Muscle of arm (tissue), 14 donors: ENCODE measurements at places on chromosomes 6 and 20. TPM values are rescaled to one million over a fixed set of nuclear protein-coding genes. Genes with fewer than 3 reads are reported as not detected.

- no peak for DNase-seq
Measured at GRCh38 chr6:168631564-168631963, 190.6 kb downstream of the SMOC2 start.

- no peak for DNase-seq
Measured at GRCh38 chr6:162854228-162854627, 126.5 kb downstream of the PACRG start.

DNA sequence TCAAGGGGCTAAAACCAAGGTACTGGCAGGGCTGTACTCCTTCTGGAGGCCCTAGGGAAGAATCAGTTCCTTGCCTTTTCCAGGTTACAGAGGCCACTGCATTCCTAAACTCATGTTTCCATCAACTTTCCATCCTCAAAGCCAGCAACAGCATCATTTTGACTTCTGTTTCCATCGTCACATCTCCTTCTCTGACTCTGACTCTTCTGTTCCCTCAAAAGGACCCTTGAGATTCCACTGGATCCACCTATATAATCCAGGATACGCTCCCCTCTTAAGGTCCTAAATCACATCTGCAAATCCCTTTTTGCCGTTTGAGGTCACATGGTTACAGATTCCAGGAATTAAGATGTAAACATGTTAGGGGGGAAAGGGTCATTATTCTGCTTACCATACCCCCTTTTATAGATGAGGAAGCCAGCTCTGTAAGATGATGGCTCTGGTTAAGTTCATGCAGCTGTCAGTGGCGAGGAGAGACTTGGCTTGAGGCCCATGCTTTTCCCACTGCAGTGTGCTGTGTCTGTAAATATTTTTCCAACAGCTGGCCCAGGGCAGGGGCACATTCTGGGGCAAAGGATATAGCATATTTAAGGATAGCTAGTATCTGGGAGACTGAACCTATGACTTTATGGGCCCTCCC is 114.6 kb downstream of the TNFRSF21 start:
- DNase-seq: peak; percentile 54

The PRKN gene
- 3.5 TPM for polyA plus RNA-seq

The MEP1A gene
- polyA plus RNA-seq: not detected

DNA sequence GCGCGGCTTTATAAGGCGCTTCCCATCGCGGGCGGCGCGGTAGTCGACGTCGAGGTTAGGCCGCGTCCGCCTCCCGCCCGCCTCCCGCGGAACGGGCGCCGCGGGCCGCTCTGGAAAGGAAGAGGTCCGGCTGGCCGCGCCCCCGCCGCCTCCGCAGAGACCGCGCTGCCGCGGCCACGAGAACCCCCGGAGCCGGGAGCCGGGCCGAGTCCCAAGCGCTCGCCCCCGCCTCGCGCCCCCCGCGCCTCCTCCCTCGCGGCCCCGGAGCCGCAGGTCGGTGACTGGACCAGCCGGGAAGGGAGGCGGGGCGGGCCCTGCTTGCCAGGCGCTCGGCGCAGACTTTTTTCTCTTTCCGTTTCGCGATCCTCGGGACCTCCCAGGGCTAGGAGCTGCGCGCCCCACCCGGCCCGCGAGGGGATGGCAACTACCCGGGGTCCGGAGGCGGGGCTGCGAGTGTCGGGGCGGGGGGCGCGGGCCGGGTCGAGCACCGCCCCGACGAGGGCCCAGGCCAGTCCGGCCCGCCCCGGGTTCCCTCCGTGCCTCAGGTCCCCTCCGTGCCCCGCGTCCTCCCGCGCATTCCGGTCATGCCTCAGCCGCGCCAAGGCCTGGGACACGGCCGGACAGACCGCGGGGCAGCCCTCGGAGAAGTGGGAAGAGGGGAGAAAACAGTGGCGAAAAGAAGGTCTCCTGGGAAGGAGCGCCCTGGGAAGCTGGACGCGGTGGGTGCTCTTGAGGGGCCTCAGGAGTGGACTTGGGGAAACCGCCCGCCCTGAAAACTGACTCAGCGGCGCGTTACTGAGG is 417 bp upstream of the PXDC1 start:
- DNase-seq: peak; percentile 84

DNA sequence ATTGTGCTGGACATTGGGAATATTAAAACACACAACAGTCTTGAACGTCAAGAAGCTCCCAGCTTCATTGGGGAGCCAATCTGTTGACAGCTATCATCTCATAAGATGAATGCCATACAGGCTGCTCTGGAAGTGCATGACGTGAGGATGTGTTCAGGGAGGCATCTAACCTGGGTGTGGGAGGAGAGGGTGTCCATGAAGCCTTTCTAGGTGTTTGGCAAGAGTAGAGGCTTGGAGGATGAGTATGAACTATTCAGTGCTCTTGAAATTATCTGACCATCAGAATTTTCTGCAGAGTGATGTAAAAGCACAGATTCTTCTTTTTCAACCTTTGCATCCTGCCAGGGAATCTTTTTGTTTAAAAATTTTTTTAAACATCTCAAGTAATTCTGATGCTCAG is 11.6 kb downstream of the AKAP7 start:
- DNase-seq: no peak

DNA sequence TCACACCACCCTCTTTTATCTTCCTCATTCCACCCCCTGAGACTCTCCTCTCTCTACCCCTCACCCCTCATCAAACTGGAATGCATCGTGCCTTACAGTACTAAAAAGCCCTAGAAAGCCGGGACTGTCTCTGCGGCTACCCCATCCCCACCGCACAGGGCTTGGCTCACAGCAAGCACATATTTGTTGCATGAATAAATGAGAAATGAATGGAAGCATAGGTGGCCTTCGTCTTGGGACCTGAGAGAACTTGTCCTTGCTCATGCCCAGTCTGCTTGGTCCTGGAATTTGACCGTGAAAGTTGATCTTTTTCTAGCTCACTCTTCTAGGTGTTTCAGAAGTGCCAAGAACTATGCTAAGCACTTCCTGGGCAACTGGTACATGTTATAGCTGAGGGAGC is 53.3 kb downstream of the APCDD1L start:
- DNase-seq: no peak

GRCh38 chr6:41262401-41262800 is 24.1 kb downstream of the TREM1 start:
- no peak for DNase-seq

DNA sequence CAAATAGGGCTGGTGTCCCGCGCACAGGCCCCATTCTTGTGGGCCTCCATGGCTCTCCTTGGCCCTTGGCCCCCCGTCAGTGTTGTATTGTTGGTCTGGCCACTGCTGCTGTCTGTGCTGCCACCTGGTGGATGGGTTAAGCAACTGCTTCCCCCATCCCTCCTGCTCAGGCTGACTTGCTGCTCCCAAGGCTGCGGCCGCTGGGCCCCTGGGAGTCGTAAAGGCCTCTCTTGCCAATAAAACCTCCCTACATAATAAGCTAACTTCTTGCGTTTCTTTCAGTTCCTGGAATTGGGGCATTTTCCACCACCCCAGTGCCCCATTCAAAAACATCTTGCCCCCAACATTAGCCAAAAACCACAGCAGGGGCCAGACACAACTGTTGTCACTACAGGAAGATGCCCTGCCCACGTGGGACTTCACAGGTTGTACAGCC is 27.1 kb downstream of the CD83 start:
- no peak for DNase-seq
